Kidney (tissue), 22 donors: ENCODE measurements at places on chromosomes 7 and 10. TPM values are rescaled to one million over a fixed set of nuclear protein-coding genes. Genes with fewer than 3 reads are reported as not detected.

Gene SKAP2
- 75.8 TPM for total RNA-seq

Gene GAD2
- total RNA-seq, result not detected

Gene UTF1
- not detected for total RNA-seq

GRCh38 chr7:155809332-155809946 lies 2.8 kb downstream of the SHH start:
- peaks cover 34% of the 10 kb centered on the region for H3K27me3 ChIP-seq
- no peaks in the 10 kb centered on the region for H3K36me3 ChIP-seq
- no peak for DNase-seq
- H3K4me3 ChIP-seq, result no peak overlapping the region
- no peaks in the 10 kb centered on the region for H3K4me1 ChIP-seq

- no peaks in the 10 kb centered on the region for H3K4me1 ChIP-seq
- H3K27ac ChIP-seq, result no peak overlapping the region
- no peak overlapping the region for H3K4me3 ChIP-seq
- H3K36me3 ChIP-seq, result no peaks in the 10 kb centered on the region
These were observed 444.4 kb downstream of the GATA3 start for GRCh38 chr10:8498881-8499280.

DNA sequence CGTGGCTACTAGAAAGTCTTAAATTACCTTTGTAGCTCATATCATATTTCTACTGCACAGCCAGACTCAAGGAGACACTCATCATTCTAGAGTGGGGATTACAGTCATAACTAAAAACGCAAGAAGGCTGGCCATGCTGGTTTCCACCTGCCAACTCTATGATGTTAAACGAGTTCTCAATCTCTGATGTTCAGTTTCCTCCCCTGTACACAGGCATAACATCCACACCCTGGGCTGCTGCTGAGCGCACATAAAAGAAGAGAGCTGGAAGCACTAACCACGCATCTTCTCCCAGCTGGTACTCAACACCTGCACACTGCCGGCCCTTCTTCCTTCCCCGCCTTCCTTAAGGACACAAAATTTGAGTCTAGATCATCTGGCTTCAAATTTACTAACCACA lies 60.5 kb downstream of the SORBS1 start:
- no peaks in the 10 kb centered on the region for H3K27me3 ChIP-seq
- no peaks in the 10 kb centered on the region for H3K4me1 ChIP-seq
- DNase-seq, result no peak
- no peak overlapping the region for H3K27ac ChIP-seq

GRCh38 chr7:121510302-121510701 lies 114.2 kb upstream of the FAM3C start:
- no peak overlapping the region for H3K4me3 ChIP-seq
- no peaks in the 10 kb centered on the region for H3K27me3 ChIP-seq
- DNase-seq, result no peak
- no peaks in the 10 kb centered on the region for H3K36me3 ChIP-seq
- H3K27ac ChIP-seq, result no peak overlapping the region

DNA sequence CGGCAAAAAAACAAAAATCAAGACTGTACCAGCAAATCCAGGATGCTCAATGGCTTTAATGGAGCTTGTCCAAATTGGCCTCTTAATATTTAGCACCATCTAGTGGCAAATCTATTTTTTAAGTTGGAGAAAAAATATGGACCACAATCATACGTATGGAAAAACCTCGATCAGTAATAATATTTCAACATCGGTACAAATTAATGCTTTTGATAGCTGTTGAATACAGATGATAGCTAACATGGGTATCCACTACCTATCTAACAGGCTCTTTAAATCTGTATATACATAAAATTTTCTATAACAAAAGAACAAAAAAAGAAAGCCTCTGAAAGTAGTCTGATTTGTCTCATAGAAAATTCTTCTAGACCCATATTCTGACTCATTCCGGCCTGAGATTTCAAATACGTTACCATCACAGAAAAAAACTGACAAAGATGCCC lies 29.2 kb downstream of the COA1 start:
- no peak overlapping the region for H3K27ac ChIP-seq
- H3K36me3 ChIP-seq, result no peaks in the 10 kb centered on the region
- peak; percentile 50 for DNase-seq
- no peaks in the 10 kb centered on the region for H3K27me3 ChIP-seq
- peaks cover 3% of the 10 kb centered on the region for H3K4me1 ChIP-seq
- no peak overlapping the region for H3K4me3 ChIP-seq

- H3K36me3 ChIP-seq, result peaks cover 12% of the 10 kb centered on the region
These were observed 133.3 kb downstream of the SLC25A13 start for GRCh38 chr7:96188591-96188991.

DNA sequence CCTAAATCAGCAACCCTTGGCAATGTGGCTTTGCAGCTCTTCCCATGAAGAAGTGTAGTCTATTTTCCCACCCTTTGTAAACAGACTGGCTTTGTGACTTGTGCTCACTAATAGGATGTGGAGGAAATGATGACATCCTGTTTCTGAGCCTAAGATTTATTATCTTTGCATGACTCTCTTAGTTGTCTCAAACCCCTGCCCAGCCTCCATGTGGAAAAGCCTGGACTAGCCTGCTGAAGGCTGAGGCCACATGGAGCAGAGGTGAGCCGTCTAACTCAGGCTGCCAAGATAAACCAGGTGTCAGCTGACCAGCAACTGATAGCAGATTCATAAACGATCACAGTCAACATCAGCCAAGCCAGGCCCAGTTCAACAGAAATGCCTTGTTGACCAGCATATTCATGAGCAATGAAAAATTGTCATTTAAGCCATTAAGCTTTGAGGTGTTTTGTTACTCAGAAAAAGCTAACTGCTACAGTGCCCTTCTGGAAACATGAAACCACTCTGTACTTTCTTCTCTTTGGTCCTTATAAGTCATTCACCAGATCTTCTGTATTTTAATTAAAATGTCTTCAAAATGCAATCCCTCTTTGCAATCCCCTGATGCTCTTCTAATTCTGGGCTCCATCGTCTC lies 586.3 kb upstream of the ANKRD30A start:
- no peak overlapping the region for H3K4me3 ChIP-seq
- no peak overlapping the region for H3K27ac ChIP-seq
- no peaks in the 10 kb centered on the region for H3K27me3 ChIP-seq
- no peaks in the 10 kb centered on the region for H3K36me3 ChIP-seq
- no peaks in the 10 kb centered on the region for H3K4me1 ChIP-seq
